ENCODE measurements at places on chromosomes 3 and 15.

DNA sequence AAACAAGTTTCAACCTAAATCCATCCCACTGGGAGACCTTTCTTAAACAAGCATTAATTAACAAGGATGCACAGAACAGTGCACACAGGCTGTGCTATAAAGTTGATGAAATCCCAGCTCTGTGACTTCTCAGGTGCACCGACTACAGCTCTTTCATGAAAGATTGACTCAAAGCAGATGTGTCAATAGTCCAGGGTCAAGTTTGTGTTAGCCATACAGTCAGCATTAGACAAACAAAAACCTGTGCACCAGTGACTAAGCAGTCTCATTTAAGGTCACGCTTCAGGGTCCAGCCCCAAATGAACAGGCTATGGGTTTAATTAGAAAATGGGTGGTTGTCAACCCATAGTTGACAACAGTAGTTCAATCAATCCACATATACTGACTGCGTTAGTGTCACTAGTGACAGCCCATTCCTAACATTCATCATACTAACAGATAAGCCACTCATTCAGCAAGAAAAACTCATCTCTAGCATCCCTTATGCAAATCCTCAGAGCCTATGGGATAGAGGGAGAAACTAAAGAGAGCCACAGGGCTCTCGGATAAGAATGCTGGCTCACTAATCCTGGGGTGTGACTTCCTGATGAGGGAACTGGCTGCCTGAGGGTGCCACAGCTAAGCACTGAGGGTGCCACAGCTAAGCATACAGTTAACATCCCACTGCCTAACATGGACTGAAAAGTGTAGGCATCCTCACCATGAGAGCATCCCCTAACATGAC, 84.1 kb downstream of the WNT5A start:
- no peak for DNase-seq

DNA sequence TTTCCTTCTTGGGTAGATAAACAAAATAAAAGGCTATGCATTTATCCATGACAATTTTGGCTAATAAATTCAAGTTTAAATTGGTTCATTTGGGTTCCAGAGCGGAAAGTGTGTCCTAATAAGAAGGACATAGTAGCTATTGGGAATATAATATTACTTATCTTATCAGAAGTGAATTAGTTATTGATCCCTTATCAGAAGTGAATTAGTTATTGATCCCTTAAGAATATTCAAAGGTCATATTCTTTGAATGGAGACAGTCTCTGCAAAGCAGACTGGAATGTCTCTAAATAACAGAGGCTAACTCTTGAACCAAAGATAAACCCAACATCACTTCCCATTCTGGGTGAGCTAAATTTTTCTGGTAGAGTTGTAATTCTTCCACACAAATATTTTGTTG, 290.7 kb upstream of the BCHE start:
- no peak for DNase-seq

DNA sequence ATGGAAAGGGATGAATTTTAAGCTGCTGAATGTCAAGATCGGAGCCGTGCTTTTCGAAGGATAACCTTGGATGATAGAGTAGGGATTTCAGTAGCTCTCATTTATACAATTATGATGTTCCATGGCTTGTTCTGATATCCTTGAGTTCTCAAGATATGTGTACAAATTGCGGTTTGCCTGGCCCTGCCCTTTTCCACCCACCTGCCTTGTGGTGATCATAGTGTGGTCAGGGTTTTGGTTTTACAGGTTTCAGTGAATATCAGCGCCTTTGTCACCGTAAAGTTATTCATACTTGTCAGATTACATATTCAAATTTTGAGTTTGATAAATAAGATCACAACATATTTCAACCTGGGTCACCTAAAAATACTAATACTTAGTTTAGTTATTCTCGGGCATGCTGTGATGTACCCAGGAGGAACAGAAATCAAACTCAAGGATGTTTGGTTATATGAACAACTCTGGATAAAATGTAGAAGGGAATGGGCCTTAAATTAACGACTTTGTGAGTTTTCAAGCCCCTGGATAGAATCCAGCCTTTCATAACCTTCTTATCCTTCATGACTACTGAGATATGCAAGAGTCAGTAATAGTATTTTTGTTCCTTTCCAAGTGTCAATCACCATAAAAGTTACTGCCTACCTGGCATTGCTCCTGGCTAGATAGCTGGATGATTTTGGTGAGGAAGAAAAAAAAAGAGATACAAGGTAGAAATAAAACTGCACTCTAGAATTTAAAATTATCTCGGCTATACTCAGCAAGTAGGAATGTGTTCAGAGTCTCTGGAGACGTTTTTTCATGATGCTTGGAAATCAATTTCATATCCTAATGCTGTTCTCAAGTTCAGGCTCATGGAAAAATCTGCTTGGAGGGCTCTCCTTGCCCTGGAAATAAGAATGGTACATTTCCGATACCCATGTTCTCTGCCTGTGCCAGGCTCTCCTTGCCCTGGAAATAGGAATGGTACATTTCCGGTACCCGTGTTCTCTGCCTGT, 209.2 kb upstream of the TPRG1 start:
- no peak for DNase-seq

GRCh38 chr15:79283252-79284048, 928 bp downstream of the ANKRD34C start:
- no peak for DNase-seq

- no peak for DNase-seq
These were observed 40.3 kb downstream of the ABHD2 start for GRCh38 chr15:89128320-89129122.

- DNase-seq: no peak
These were observed 64.2 kb upstream of the GLCE start for GRCh38 chr15:69096196-69096595.

DNA sequence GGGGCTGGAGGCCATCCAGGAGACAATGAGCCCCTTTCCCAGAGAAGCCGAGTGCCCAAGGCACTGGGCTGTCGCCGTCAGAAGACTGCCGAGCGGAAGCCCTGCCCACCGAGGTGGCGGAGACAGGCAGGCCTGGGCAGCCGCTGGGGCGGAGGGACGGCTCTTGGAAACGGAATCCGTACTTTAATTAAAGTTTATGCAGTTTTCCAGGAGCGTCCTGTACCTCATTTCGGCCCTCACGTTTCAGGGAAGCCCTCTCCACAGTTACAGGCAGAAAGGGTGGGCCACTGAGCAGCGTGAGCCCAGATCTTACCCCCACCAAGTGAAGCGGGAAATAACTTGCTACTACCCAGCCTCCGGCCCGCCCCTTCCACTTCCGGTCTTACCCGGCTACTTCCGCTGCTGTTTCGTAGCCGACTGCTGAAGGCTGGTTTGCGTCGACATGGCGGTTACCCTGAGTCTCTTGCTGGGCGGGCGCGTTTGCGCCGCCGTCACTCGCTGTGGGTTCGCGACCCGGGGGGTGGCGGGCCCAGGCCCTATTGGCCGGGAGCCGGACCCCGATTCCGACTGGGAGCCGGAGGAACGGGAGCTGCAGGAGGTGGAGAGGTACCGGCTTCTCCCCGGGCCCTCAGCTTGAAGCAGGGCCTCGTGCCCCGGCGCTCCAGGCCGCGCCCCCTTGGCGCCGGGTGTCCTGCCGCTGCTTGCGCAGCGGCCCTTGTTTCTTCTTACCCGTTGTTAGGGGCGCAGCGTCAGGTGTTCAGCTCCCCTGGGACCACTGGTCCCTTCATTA, at the start of gene NGRN:
Gene NGRN, plus strand, starts transcription at position 402 of the 790 bp plus-strand sequence. Its CDS starts 41 bp downstream, at position 443.
- peak; percentile 52 for DNase-seq

All from NCI-H1436 treated with DMSO at 0.1 percent for 48 hours (cell line).